ENCODE measurements at places on chromosomes 6 and 20.

DNA sequence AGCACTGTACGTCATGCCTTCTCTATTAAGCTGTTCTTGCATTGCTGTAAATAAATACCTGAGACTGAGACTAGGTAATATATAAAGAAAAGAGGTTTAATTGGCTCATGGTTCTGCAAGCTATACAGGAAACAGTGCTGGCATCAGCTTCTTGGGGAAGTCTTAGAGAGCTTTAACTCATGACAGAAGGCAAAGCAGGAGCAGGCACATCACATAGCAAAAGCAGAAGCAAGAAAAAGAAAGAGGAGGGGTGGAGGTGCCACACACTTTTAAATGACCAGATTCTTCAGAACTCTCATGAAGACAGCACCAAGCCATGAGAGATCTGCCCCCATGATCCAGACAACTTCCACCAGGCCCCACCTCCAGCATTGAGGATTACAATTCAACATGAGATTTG lies 30.1 kb downstream of the CYB5R4 start:
- no peak for DNase-seq

DNA sequence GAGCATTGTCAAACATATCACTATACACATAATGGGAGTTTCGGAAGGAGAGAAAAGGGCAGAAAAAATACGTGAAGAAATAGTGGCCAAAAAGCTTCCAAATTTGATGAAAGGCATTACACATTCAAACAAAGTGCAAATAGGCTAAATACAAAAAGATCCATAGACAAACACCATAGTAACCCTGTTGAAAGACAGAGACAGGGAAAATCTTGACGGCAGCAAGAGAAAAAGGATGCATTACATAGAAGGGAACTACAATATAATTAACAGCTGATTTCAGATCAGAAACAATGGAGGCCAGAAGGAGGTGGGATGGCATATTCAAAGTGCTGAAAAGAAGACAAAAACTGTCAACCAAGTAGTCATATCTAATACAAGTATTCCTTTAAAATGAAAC lies 170.8 kb downstream of the MRPL14 start:
- DNase-seq: no peak

DNA sequence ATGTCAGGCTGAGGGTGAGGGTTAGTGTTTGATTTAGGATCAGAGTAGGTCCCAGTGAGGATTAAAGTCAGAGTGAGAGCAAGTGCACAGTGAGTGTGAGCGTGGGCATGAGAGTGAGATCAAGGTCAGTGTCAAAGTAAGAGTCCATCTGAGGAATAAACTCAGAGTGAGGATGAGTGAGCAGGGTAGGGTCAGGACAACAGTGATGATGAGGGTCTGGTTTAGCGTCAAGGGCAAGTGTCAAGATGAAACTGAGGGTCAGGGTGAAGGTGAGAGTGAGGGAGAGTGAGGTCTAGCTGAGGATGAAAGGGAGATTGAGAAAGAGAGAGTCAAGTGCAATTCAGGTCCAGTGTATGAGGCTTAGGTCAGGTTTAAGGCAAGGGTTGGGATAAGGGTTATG lies 7.7 kb upstream of the ZNF343 start:
- DNase-seq: no peak

GRCh38 chr6:123529843-123530242 lies 106.9 kb downstream of the TRDN start:
- no peak for DNase-seq

DNA sequence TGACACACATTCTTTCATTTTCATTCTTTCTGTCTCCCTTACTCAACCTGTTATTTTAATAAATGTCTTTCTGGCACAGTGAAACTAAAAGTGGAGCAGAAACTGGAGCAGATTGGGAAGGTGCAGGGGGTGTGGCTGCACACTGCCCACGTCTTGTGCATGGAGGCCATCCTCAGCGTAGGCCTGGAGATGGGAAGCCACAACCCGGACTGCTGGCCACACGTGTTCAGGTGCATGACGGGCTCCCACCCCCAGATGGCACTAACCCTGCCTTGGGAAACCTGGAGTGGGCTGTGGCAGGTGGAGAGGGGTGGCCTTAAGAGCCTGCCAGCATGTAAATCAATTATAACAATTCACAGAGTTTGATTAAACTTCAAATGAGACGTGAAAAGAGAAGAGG lies 71.4 kb upstream of the PBOV1 start:
- DNase-seq: peak; percentile 21
